ENCODE measurements at places on chromosomes 4 and X. TPM values are rescaled to one million over a fixed set of nuclear protein-coding genes. Genes with fewer than 3 reads are reported as not detected.
A peak's percentile ranks its signal among the peaks of the same experiment; 100 is the strongest.

The DUSP21 gene
- not detected for total RNA-seq

The DCAF12L2 gene
- total RNA-seq = not detected

The XAGE1A gene
- not detected for total RNA-seq

The MAGED1 gene
- 28.9 TPM for total RNA-seq

The RASL11B gene
- total RNA-seq = 0.69 TPM

The LEF1 gene
- total RNA-seq = 1.6 TPM

The ZMYM3 gene
- total RNA-seq = 28.2 TPM

The MAGEA8 gene
- not detected for total RNA-seq

The NDNF gene
- not detected for total RNA-seq

The CT47B1 gene
- total RNA-seq = not detected

- H3K27me3 ChIP-seq = peaks cover 1% of the 10 kb centered on the region
- H3K4me1 ChIP-seq = no peaks in the 10 kb centered on the region
- no peak for DNase-seq
- no peak overlapping the region for H3K27ac ChIP-seq
These were observed 30.6 kb upstream of the CD99L2 start for GRCh38 chrX:150929058-150929457.

DNA sequence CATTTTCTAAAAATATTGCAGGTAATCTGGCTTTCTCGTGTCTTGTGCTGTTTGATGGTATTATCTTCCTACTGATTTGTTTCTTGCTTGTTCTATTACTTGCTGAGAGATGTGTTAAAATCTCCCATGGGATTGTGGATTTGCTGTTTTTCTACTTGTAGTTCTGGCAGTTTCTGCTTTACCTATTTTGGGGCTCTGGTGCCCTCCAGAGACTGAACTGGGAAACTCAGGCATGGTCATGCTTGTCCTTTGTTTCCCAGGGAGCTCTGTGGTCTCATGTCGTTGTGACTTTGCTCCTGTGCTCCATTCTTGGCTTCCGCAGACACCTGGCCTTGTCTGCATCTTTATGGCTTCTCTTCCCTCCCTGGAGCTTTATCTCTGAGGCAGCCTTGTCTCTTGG lies 39.5 kb downstream of the NSD2 start:
- no peaks in the 10 kb centered on the region for H3K27me3 ChIP-seq
- H3K36me3 ChIP-seq = peaks cover 43% of the 10 kb centered on the region
- H3K4me3 ChIP-seq = no peak overlapping the region
- no peak overlapping the region for H3K27ac ChIP-seq

- H3K27me3 ChIP-seq = no peaks in the 10 kb centered on the region
- no peak overlapping the region for H3K4me3 ChIP-seq
- H3K27ac ChIP-seq = no peak overlapping the region
- no peaks in the 10 kb centered on the region for H3K4me1 ChIP-seq
These were observed 221.2 kb upstream of the MID1 start for GRCh38 chrX:10841579-10841978.

GRCh38 chr4:98851806-98852205 lies 77.1 kb downstream of the EIF4E start:
- peaks cover 12% of the 10 kb centered on the region for H3K27me3 ChIP-seq
- H3K4me3 ChIP-seq = no peak overlapping the region
- H3K4me1 ChIP-seq = no peaks in the 10 kb centered on the region
- no peaks in the 10 kb centered on the region for H3K36me3 ChIP-seq
- no peak overlapping the region for H3K27ac ChIP-seq

DNA sequence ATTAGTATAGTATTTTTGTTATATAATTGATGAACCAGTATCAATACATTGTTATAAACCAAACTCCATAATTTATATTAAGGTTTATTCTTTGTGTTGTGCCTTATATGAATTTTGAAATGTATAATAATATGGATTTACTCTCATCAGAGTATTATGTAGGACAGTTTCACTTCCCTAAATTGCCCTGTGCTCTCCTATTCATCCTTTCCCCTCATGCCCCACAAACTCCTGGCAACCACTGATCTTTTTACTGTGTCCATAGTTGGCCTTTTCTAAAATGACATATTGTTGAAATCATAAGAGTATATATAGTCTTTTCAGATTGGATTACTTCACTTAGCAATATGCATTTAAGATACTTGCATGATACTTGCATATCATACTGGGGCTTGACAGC lies 958.1 kb upstream of the GRID2 start:
- no peak for DNase-seq
- H3K27ac ChIP-seq = no peak overlapping the region
- H3K4me3 ChIP-seq = no peak overlapping the region
- H3K4me1 ChIP-seq = no peaks in the 10 kb centered on the region

GRCh38 chr4:86815653-86816052 lies 33.5 kb downstream of the SLC10A6 start:
- H3K27me3 ChIP-seq = peaks cover 3% of the 10 kb centered on the region
- no peak for DNase-seq
- no peaks in the 10 kb centered on the region for H3K36me3 ChIP-seq
- no peak overlapping the region for H3K4me3 ChIP-seq
- no peak overlapping the region for H3K27ac ChIP-seq
- H3K4me1 ChIP-seq = no peaks in the 10 kb centered on the region

GRCh38 chr4:81651243-81651899 lies 179.7 kb upstream of the RASGEF1B start:
- no peaks in the 10 kb centered on the region for H3K36me3 ChIP-seq
- H3K4me1 ChIP-seq = peaks cover 51% of the 10 kb centered on the region
- no peak overlapping the region for H3K4me3 ChIP-seq

GRCh38 chr4:23234716-23235115 lies 542.0 kb downstream of the GBA3 start:
- no peak overlapping the region for H3K4me3 ChIP-seq
- H3K27ac ChIP-seq = no peak overlapping the region
- H3K36me3 ChIP-seq = no peaks in the 10 kb centered on the region
- DNase-seq = no peak
- H3K27me3 ChIP-seq = no peaks in the 10 kb centered on the region
- H3K4me1 ChIP-seq = no peaks in the 10 kb centered on the region

GRCh38 chr4:148574911-148575310 lies 132.7 kb upstream of the NR3C2 start:
- H3K4me1 ChIP-seq = no peaks in the 10 kb centered on the region
- H3K27me3 ChIP-seq = no peaks in the 10 kb centered on the region
- no peak for DNase-seq
- no peak overlapping the region for H3K4me3 ChIP-seq
- no peak overlapping the region for H3K27ac ChIP-seq

DNA sequence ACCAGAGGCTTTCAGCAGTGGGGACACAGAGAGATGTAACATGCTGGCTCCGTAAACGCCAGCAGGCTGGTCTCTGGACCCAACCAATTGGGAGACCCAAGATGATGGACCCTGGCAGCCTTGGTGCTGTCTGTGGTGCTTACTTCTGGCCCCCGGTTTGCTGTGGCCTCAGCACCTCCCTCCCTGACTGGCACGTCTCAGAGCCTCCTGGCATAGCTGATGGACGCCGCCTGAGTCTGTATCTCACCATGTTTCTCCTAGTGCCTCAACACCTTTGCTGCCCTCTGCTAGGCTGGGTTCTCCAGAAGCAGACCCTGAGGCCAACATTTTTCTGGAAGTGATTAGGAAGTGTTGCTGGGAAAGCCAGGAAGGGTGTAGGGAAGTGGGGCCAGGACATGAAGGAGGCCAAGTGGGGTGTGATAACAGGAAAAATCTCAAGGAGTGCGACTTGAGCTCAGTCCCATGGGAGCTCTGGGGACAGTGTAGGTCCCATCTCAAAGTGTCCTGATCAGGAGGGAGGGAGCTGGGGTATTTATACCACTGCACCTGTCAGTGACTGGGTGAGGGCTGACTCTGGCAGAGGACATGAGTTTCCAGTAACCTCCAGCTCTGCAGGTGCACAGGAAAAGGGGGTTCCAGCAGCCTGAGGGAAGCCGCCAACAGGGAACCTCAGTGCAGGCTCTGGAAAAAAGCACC lies 31.8 kb downstream of the PPP2R2C start:
- no peak for DNase-seq
- H3K27ac ChIP-seq = no peak overlapping the region
- H3K36me3 ChIP-seq = no peaks in the 10 kb centered on the region
- H3K27me3 ChIP-seq = peaks cover 4% of the 10 kb centered on the region
- no peaks in the 10 kb centered on the region for H3K4me1 ChIP-seq

- no peaks in the 10 kb centered on the region for H3K27me3 ChIP-seq
- H3K4me3 ChIP-seq = peak overlapping the region; percentile 72
- H3K27ac ChIP-seq = peak overlapping the region; percentile 79
- H3K4me1 ChIP-seq = peaks cover 88% of the 10 kb centered on the region
- peaks cover 28% of the 10 kb centered on the region for H3K36me3 ChIP-seq
These were observed 90.1 kb downstream of the IRF2 start for GRCh38 chr4:184384056-184384809.

DNA sequence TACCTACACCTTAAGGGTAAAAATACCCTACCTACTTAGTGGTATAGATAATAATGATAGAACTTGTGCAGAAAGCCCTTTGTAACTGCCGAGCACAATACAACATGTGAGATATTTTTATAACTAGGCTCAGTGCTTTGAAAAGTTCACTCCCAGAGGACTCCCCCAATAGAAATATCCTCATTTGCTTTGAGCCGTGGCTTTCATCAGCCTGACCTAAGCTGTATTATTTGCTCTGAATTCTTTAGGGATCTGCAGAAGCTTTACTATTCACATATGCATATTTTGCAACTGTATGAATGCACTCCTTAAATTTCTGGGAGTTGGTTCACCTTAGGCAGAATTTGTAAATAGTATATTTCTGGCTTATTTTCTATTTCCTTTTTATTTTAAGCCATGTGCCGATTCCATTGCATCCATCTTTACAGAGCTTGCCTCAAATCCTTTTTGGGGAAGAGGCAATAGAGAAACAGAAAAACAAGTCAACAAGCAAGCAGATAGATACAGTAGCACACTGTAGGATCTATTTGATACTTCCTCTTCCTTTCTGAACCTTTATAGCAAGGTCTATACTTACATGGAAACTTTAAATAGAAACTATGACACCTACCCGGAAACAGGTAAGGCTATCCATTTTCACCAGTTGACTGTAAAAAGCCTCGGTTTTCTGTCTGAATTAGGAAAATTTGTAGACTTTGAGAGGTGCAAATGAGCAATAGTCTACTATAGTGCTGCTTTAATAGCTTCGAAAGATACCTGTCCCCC lies 242.5 kb upstream of the VCX3A start:
- H3K4me1 ChIP-seq = peaks cover 1% of the 10 kb centered on the region
- no peaks in the 10 kb centered on the region for H3K36me3 ChIP-seq
- no peak for DNase-seq
- H3K4me3 ChIP-seq = peak overlapping the region; percentile 29

DNA sequence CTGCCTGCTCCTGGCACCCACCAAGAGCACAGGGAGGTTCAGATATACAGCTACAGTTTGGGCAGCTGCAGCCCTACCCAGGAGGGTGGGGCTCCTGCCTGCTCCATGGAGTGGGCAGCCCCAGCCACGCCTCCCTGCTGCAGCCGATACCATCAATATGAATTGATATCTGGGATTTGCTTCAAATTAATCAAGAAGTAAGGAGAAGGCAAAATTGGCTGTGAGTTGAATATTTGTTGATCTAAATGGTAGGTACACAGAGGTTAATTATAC lies 31.2 kb upstream of the ZNF280C start:
- H3K27me3 ChIP-seq = no peaks in the 10 kb centered on the region
- no peak overlapping the region for H3K27ac ChIP-seq
- H3K4me3 ChIP-seq = no peak overlapping the region
- no peak for DNase-seq
- no peaks in the 10 kb centered on the region for H3K36me3 ChIP-seq

GRCh38 chrX:20317873-20318272 lies 51.2 kb upstream of the RPS6KA3 start:
- H3K27ac ChIP-seq = no peak overlapping the region
- H3K4me3 ChIP-seq = no peak overlapping the region
- H3K36me3 ChIP-seq = no peaks in the 10 kb centered on the region
- peaks cover 61% of the 10 kb centered on the region for H3K4me1 ChIP-seq

GRCh38 chrX:9433596-9433995 lies 31.3 kb upstream of the TBL1X start:
- no peaks in the 10 kb centered on the region for H3K27me3 ChIP-seq
- DNase-seq = no peak
- no peaks in the 10 kb centered on the region for H3K36me3 ChIP-seq
- no peak overlapping the region for H3K27ac ChIP-seq

GRCh38 chr4:26015133-26015651 lies 101.2 kb downstream of the SMIM20 start:
- no peaks in the 10 kb centered on the region for H3K36me3 ChIP-seq
- no peak for DNase-seq

DNA sequence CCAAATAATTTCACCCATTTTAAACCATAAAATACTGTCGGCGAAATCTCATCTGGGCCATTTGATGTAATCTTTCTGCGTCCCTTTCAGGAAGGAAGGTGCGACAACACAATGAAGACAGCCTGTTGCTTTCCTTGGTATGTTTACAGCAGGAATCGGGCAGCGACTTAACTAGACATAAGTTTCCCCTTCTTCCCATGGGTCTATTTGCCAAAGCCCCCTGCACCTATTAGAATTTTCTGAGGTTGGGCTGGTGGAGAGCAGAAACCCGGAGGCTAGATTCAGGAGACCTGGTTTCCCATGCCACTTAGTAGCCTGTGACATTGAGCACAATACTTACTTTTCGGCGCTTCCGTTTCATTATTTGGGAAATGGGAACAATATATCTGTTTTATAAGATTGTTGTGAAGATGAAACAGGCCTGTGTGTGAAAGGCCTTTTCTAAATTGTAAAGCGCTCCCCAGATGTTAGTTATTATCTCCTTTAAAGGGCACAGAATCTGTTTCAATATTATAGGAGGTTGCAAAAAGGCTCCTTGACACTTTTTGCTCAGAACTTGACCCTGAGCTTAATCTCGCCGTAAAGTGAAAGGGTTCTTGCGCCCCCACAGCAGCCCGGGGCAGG lies 552 bp upstream of the AFF1 start:
- peaks cover 49% of the 10 kb centered on the region for H3K4me1 ChIP-seq
- H3K4me3 ChIP-seq = peak overlapping the region; percentile 89
- no peaks in the 10 kb centered on the region for H3K27me3 ChIP-seq
- peaks cover 14% of the 10 kb centered on the region for H3K36me3 ChIP-seq
- no peak for DNase-seq
- peak overlapping the region; percentile 84 for H3K27ac ChIP-seq

DNA sequence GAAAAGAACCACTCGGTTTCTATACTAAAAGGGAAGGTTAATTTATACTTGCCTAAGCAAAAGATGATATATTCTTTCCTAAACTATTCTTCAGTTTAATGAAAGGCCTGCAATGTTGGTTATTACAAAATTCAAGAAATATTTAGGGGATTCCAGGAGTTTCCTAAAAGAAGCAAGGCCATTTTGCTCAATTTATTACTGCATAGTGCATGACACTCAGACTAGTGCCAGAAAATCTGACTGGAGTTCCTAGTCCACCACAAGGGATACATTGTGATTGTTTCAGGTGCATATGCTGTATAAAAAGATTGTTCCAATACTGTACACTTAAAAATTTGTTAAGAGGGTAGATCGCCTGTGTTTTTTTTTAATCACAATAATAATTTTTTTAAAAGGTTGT lies 78.7 kb downstream of the CAPN6 start:
- no peaks in the 10 kb centered on the region for H3K27me3 ChIP-seq
- no peaks in the 10 kb centered on the region for H3K36me3 ChIP-seq
- DNase-seq = no peak
- H3K4me3 ChIP-seq = no peak overlapping the region

- H3K36me3 ChIP-seq = no peaks in the 10 kb centered on the region
- no peak overlapping the region for H3K4me3 ChIP-seq
- no peaks in the 10 kb centered on the region for H3K27me3 ChIP-seq
- DNase-seq = no peak
- peaks cover 4% of the 10 kb centered on the region for H3K4me1 ChIP-seq
These were observed 91.9 kb downstream of the TSPAN5 start for GRCh38 chr4:98566361-98567008.

- peaks cover 55% of the 10 kb centered on the region for H3K4me1 ChIP-seq
- H3K4me3 ChIP-seq = peak overlapping the region; percentile 99
- H3K27me3 ChIP-seq = no peaks in the 10 kb centered on the region
- peak; percentile 17 for DNase-seq
- peak overlapping the region; percentile 100 for H3K27ac ChIP-seq
These were observed 995 bp downstream of the SMARCA5 start for GRCh38 chr4:143514497-143514896.
